Right hindlimb (tissue), 1 donor: ENCODE measurements at places on chromosomes 6 and 20.

- DNase-seq = peak; percentile 82
Observed at GRCh38 chr6:162706232-162706631, 21.3 kb downstream of the PRKN start.

- no peak for DNase-seq
Observed at GRCh38 chr6:13528232-13528631, 40.8 kb upstream of the GFOD1 start.

- DNase-seq = no peak
Observed at GRCh38 chr6:124512431-124512830, 449.8 kb upstream of the RNF217 start.

DNA sequence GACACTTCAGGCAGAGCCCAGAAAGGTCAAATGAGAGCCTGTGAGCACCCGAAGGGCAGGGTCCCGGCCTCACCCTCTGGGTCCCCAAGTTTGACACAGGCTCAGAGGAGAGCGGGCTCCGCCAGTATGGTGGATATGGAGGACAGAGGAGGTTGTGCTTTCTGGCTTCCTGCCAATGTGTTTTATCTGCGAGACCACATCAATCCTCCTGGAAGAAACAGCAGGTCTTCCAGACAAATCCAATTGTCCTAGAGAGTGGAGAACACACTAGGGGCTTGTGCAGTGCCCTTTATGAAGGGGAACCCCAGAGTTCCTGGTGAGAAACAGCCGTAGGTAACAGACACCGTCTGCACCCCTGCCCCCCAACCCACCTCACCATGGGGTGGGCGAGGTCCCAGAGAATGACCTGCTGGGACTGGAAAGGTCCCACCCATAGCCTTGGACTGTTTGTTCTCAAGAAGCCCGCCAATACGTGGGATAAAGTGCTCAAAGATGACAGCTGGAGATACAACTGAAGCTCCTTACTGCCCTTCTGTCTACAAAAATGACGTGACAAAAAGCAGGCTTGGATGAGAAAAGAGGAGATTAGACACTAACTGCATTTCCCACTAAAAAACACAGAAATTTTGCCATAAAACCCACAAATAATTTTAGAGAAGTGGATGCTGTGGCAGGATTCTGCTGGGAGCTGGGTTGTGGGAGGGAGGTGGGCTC is 23.9 kb upstream of the SSTR4 start:
- DNase-seq = no peak

DNA sequence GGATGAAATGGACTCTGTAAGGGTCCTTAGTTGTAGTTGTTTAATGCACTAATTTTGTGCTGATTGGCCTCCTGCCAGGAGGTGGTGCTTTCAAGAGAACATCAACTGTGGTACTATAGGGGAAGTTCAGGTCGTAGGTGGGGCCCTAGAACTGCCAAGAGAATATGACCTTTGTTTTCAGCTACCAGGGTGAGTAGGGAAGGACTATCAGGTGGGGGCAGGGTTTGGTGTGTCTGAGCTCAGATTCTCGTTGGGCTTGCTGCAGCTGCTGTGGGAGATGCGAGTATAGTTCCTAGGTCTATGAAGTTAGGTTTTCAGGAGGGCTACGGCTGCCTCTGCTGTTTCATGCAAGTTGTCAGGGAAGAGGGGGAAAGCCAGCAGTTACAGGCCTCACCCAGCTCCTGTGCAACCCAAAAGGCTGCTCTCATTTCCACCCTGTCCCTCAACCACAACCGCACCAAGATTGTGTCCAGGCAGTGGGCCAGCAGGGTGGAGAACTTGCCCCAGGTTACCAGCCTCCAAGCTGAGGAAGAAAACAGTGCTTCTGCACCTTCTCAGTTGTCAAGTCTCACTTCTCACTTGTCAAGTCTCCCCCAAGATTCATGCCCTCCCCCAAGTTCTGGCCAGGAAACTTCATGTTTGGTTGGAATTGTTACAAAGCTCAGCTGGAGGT is 626.5 kb upstream of the MAP3K7 start:
- DNase-seq = peak; percentile 15

GRCh38 chr6:79574630-79575225 is 37.5 kb upstream of the LCA5 start:
- DNase-seq = no peak

DNA sequence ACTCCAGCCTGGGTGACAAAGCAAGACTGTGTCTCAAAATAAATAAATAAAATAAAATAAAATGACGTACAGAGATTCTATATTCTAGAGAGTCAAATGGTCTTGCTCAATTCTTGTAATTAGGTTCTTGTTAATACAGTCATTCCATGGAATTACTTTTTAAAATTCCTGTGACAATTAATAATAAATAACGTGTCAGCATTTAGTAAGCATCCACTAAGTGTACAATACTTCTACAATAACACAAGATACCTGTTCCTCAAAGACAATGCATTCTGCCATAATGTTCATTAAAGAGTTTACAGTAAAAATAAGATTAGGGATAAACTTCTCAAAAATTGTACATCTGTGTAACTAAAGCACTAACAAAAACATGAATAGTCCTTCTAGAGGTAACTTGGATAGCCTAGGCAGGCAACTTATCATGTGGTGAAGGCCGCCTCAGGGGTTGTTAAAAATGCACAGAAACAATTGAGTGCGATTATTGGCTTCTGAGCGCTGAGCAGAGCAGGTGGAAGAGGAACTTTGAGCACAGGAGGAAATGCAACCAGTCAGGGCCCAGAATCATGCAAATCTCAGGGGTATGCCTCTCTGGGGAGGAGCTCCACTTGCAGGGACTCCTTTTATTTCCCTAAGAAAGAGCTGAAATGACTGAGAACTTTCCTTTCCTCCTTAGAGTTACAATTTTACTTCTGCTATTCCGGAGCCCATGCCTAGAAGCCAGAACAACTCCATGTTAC is 37.1 kb downstream of the QRSL1 start:
- DNase-seq = no peak

GRCh38 chr6:162478192-162478671 is 249.3 kb downstream of the PRKN start:
- DNase-seq = no peak

GRCh38 chr20:1394686-1395085 is 1.8 kb upstream of the FKBP1A start:
- DNase-seq = no peak

DNA sequence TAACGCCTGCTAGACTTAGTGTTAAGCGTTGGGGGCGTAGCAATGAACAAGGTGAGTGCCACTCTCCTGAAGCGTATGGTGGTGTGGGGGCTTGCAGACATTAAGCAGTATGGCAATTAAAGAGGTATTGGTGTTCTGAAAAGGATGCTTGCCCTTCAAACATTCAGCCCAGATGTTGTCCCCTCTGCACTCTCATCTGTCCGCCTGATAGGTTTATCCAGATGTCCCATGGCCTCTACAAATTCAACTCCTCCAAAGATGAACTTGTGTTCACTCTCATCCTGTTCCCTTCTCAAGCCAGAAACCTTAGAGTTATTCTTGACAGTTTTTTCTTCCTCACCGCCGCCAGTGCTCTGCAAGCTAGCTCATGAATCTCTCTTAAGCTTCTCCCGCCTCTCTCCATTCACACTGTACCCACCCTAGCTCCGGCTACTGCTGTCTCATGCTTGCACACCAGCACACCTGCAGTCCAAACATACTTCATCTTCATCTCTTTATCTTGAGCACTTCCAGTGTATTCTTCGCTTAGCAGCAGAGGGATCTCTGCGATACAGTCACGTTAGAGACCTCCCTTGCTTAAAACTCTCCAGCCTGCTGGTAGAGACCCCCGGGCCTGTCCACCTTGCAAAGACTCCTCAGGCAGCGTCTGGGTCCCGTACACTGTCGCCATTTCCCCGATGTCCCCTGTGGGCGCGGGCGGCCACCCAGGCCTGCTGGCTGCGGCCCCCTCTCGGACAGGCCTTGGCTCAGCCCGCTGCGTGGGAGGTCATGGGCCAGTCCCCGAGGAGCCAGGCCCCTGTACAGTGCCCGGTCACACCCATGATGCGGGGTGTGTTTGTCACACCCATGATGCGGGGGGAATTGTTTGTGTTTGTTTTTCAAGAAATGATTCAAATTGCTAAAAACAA is 962 bp downstream of the DDX27 start:
- no peak for DNase-seq

- DNase-seq = peak; percentile 57
Observed at GRCh38 chr6:33620856-33621710, at the start of gene ITPR3. ITPR3 (plus strand) TSS chr6:33621322; CDS start chr6:33621603, 281 bp downstream.

DNA sequence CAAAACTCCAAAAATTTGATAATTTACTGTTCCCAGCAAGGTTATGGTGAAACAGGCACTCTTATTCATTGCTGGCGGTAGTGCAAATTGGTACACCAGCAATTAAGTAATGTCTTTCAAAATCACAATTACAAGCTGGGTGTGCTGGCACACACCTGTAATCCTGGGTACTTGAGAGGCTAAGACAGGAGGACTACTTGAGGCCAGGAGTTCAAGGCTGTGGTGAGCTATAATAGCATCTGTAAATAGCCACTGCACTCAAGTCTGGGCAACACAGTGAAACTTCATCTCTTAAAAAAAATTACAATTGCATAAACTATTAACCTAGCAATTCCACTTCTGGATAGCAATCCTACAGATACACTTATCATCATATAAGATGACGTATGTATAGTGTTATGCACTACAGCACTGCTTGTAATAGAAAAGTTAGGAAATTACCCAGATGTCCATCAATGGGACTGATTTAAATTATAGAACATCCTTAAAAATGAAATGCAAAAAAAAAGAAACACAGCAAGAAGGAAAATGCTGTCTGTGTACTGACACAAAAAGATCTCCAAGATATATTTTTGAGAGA is 31.4 kb downstream of the NCOA6 start:
- DNase-seq = no peak

GRCh38 chr20:46758929-46759669 is 49.6 kb downstream of the SLC2A10 start:
- no peak for DNase-seq

DNA sequence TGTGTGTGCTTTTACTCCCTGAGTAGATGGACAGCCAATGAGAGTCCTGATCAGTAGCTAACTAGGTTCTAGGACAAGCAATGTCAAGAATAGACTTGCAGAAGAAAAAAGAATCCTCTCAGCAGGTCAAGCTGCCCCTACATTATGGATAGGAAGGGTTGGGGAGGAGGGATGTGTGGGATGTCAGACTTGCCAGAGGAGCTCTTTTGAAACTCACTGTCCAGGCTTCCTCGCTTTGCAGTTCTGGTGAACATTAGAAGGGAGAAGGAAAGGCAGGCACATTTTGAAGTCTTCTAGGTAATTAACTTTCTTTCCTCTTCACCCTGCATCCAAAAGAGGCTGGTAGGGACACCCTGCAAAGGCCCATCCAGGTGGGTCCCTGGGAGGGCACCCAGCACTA is 48.7 kb downstream of the SYNE1 start:
- DNase-seq = no peak

DNA sequence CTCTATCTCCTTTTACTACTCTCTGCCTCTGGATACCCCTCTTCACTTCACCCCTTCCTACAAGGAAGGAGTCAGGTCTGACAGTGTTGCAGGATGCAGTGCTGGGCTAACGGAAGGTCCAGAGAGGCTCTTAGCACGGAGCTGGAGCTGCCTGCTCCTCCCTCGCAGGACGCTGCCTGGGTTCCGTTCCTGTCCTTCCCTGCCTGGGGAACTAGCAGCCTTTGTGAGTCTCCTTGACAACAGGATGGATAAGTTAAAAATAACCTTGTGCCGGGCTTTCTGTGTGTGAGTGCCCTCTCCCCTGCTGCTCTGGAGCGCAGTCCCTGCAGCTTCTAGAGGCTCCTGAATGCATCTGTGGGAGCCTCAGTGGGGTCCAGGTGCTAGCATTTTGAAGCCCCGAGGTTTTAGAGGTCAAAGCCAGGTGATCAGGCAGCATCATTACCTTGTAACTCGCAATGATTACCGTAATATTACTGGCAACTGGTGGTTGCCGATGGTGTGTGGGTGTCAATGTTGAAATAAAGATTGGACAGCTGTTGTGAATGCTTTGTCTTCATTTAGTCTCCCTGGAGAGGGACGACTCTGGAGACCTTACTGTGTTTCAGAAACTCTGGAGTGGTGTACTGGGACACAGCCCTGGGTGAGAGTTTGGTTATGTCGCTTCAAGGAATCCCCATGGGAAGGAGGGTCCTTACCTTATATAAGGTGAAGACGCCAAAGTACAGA is 44.4 kb downstream of the CDS2 start:
- DNase-seq = peak; percentile 41

GRCh38 chr6:104321301-104321700 is 538.4 kb downstream of the HACE1 start:
- no peak for DNase-seq

- DNase-seq = no peak
Observed at GRCh38 chr6:139612135-139612465, 237.7 kb upstream of the CITED2 start.

DNA sequence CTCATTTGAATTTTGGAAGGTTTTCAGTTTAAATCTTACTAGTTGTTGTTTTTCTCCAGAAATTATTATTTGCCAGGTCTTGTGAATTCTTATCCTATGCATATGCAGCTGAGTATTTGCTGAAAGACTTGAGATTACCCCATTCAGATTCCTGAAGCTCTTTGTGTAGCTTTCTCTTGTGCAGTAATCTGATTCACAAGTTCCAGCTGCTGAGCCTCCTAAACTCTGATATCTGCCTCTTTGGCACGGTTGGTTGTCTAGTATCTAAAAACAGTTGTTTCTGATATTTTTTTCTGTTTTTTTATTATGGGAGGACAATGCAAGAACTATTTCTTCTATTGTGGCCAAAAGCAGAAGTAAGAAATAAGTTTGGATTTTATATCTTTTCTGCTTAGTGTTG is 863.9 kb upstream of the MANEA start:
- no peak for DNase-seq

DNA sequence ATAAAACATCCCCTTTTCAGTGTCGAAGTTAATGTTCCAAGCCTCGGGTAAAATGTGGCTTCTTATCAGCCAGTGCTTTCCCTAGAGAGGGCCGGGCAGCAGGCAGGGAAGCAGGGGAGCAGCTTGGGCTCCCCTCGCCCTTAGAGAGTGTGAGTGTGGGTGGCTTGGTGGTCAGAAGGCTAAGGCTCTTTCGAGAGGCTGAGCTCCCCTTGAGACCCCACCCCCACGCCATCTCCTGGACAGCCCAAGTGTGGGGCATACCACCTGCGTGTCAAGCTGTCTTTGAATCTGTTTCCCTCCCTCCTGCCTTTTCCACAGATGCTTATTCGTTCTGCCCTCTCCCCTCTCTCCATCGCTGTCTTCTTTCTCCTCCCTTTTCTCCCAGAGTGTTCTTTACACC is 95.1 kb upstream of the FOXP4 start:
- peak; percentile 66 for DNase-seq
